Vagina (tissue), 2 donors: ENCODE measurements at places on chromosomes 4 and X.

DNA sequence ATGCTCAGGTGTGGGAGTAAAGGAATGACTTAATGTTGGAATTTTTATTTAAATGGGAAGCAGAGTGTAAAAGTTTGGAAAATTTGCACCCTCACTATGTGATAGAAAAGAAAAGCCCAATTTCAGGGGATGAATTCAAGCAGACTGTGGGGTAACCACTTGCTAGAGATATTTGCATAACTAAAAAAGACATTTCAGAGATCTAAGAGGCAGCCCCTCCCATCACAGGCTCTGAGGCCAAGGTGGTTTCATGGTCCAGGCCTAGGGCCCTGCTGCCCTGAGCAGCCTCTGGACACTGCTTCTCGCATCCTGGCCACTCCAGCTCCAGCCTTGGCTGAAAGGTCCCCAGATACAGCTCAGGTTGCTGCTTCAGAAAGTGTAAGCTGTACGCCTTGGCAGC lies 5.9 kb upstream of the XPNPEP2 start:
- no peak for DNase-seq

GRCh38 chr4:90039122-90039521 lies 88.1 kb upstream of the CCSER1 start:
- no peak for DNase-seq

- DNase-seq, result no peak
Observed at GRCh38 chr4:171742436-171742835, 70.8 kb upstream of the GALNTL6 start.

DNA sequence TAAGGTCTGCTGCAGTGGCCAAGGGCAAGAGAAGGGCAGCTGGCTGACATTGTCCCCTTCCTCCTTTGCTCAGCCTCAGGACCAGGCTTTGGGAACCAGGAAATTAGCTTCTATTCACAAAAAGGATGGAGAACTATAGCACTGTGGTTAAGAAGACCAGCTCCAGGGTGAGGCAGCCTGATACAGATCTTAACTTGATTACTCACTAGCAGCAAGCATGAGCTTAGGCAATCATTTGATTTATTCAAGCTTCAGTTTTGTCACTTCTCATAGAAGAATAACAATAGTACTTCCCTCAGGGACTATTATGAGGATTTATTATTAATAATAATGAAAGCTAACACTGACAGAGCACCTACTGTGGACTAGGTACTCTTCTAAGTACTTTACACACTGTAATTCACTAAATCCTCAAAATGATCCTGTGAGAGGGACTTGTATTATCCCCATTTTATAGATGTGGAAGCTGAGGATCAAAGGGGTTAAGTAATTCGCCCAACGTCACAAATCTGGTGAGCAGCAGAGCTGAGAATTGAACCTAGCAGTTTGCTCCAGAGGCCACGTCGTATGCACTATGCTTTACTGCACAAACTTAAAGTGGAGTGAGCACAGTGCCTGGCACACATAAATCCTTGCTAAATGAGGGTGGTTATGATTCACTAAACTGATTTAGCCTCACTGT lies 130.4 kb upstream of the PAK3 start:
- DNase-seq, result no peak

- no peak for DNase-seq
Observed at GRCh38 chrX:54922547-54922946, 1.9 kb downstream of the TRO start.

GRCh38 chrX:37825215-37825842 lies 22.0 kb downstream of the DYNLT3 start:
- DNase-seq, result no peak

- DNase-seq, result no peak
Observed at GRCh38 chr4:3184725-3185124, 64.2 kb upstream of the MSANTD1 start.

GRCh38 chrX:18964026-18964425 lies 19.9 kb downstream of the PHKA2 start:
- DNase-seq, result no peak

DNA sequence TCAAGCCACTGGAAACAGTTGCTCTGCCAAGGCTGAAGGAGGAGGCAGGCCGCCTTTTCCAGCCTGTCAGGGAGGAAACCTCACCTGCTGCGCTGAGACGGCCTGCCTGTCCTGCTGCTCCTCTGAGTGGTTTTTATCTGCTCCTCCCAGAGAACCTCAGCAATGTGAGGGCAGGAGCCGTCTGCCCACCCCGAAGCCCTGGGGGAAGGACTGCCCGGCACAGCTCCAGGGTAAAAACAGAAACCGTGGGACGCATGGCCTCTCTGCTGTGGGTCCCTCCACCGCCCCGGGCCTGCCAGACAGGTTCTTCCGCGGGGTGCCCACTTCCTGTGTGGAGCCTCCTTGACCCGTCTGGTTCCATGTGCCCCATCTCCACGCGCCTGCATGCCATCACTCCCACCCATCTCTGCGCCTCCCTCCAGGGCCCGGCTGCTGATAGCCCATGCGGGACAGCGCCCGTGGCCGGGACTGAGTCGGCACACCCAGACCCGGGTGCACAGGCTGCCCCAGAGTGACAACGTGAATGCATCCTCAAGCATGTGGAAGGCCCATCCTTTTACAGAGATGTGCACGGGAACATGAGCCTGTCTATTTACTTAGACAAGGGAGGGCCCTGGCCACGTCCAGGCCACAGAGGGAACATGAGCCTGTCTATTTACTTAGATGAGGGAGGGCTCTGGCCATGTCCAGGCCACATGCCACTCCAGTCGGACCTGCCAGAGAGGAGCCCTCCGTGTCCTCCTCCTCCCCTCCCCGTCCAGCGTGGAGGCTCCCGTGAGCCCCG lies 4.0 kb upstream of the SLC49A3 start:
- DNase-seq, result no peak

DNA sequence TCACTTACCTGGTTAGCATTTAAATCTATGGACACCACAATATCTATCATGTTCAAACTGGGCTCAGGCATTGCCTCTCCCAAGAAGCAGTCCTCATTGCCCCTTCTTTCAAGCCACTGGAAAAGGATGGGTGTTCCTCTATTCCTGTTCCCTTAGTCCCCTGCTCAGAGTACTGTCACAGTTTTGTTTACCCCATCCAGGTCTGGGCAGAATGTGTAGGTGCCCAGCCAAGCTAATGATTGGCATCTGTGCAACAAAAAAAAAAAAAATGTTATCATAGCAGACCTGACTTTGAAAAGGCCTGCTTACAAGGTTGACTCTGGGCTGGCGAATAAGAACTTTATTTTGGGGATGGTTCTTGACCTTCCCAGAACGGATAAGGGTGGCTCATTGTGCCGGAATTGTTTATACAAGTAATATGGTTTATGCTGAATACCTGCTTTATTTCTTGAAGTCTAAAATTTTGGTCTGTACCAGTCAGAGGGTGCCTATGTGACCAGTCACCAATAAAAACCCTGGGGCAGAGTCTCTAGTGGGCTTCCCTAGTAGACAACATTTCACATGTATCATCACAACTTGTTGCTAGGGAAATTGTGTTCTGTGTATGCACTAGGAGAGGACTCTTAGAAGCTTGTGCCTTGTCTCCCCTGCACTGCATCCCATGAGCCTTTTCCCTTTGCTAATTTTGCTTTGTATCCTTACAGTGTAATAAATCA lies 47.9 kb downstream of the JADE3 start:
- no peak for DNase-seq

DNA sequence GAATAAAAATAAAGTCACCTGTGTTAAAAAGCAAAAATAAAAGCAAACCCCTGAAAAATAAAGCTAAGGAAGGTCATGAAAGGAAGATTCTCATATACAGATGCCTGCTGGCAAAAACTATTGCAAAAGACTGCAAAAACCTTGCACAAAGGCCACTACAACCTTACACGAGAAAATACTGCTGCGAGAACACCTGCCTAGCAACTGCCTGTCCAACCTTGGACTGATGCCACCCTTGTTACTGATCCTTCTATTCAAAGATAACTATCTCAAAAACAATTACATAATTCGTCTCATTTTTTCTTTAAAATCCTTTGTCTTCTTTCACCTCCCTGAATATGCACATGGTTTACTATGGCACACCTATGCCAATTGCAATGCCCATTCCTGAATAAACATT lies 49.6 kb downstream of the SLC2A9 start:
- no peak for DNase-seq

DNA sequence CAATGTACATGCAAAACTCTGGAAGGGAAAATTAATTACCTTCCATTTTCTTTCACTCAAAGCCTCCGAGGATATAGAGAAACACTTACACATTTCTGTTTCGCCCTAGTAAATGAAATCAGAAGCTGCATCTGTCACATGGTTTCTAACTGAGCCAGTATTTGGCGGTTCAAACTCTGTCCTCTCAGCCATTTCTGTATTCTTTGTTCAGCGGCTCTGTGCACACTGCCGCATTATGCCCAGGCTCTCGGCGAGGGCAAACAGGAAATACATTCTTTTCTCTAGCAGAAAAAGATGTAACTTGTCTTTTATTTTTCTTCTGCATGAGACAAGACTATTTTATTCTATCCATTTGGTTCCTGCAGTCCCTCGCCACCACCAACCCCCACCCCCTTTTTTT lies 71.4 kb upstream of the GPM6B start:
- no peak for DNase-seq

- no peak for DNase-seq
Observed at GRCh38 chr4:140837736-140838135, 81.6 kb upstream of the TBC1D9 start.

GRCh38 chr4:180665994-180666824 lies 1577.0 kb upstream of the TENM3 start:
- DNase-seq, result no peak

GRCh38 chr4:106495476-106495875 lies 126.9 kb upstream of the GIMD1 start:
- no peak for DNase-seq

DNA sequence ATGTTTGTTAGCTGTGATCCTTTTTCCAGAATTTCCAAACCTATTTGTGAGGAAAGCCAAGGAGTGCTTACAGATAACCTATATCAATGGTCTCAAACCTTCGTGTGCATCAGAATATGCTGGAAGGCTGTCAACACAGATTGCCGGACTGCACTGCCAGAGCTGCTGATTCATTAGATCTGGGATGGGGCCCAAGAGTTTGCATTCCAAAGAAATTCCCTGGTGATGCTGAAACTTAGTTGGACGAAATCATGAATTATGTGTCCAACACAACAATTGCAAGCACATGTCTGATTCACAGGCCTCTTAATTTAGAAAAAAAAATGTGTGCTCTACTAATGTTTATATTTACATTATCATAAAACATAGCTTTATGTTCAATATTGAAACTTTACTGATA lies 544.0 kb upstream of the AMOT start:
- no peak for DNase-seq

DNA sequence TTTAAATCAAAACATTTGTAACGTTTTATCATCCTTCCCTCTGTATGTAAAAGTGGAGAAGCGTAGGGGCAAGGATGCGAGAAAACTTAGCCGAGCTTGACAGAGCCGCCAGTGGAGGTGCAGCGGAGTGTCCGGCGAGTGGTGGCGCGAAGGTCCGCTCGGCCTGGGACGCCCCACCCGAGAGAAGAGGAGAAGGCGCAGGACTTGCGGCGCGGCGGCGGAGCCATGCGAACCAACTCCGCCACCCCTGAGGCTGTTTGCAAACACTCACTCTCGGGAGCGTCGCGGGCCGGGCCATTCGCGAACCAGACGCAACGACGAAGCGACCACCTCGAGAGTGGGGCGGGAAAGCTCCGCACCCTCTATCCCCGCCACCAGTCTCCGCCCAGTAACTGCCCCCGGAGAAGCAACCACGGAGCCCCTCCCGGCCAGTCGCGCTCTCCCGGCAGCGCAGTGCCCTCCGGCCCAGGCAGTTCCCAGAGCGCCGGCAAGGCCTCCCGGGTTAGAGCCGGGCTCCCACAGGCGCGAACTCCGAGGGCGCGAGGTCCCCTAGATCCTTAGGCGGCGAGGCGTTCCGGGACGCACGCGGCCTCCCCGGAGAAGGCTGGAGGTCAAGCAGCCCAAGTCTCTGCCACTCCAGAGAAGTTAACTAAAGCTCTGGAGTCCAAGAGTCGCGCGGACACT lies 2.3 kb upstream of the MAB21L2 start:
- no peak for DNase-seq

DNA sequence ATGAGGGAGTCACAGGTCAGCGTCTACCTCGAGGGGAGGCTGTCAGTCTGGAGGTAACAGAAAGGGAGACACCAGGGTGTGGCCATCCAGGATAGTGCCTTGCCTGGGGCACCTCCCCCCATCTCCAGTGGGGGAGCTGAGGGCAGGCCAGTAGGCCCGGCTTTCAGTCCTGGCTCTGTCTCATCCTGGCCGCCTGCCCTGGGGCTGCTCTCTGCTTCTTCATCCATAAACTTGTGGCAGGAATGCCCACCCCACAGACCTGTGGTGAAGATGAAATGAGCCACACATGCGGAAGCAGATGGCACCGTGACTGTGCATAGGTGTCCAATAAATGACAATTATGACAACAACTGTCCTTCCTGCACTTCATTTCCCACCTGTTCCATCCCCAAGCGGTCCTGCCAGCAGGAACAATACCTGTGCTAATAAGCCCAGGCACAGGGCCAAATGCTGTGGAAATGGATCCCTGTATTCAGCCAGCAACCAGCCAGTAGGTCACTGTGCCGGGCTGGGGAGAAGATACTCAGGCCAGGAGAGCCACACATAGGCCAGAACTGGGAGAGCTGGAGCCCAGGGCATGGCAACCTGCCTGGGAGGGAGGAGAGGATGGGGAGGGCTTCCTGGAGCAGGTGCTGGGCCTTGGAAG lies 30.2 kb downstream of the TRO start:
- DNase-seq, result no peak

GRCh38 chr4:130064471-130064870 lies 968.5 kb downstream of the C4orf33 start:
- DNase-seq, result no peak

GRCh38 chr4:6405397-6405706 lies 67.1 kb downstream of the PPP2R2C start:
- no peak for DNase-seq

DNA sequence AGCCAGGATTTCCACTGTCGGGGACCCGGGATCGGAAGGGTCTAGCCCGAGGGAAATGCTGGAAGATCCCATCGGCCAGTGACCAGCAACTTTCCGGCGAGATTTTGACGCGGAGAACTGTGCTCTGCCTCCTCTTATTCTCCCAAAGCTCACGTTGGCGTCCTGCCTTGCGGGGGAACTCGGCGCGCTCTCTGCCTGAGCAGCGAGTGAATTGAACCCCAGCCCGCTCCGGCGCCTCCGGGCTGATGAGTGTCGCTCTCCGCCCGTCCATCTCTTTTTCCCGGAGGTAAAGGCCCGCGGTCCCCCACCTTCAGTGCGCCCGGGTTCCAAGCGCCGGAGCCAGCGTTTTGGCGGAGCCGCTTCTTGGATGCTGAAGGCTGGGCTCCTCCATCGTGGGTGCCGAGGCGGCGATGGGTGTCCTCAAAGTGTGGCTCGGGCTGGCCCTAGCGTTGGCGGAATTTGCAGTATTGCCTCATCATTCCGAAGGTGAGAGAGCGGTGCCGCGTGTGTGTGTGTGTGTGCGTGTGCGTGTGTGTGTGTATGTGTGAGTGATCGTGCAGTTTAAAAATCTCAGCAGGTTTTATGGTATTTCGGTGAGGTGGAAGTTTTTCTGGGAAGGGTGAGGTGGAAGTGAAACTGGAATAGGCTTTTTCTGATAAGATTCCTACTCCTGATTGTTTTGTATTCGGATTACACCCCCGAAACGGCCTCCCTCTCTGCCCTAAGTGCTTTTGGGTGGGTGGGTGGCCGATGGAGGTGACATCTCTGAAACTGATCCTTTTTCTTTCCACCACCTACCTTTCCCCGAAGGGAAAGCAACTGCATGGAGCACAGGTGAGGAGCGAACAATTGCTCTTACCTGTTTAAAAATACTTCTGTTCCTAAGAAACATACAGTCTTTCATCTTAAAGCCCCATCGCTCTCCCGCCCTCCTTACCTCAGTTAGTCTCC lies 752 bp downstream of the FRAS1 start:
- DNase-seq, result no peak

- no peak for DNase-seq
Observed at GRCh38 chrX:154733066-154733425, 17.8 kb downstream of the GAB3 start.
